ENCODE measurements at places on chromosomes 2 and 18.

- no peak for DNase-seq
Observed at GRCh38 chr18:51522821-51523220, 325.3 kb upstream of the MEX3C start.

DNA sequence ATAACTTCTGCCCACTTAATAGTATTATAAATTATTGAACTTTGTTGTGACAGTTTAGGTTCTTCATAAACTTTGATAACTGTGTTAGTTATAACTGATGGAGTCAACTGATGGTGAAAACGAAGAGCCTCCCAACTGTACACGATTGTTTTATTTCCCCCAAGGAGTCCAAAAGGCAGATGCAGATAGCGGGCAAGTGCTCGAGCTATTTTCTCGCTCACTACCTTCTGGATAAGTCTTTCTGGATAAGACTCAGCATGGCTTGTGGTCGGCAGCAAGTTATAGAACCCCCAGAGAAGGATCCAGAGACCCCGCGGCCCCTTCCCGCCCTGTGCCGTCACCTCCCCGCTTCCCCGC, 517 bp downstream of the GCFC2 start:
- DNase-seq, result no peak

GRCh38 chr2:73964223-73964622, 20.5 kb upstream of the TET3 start:
- no peak for DNase-seq

- no peak for DNase-seq
Observed at GRCh38 chr2:196712867-196713266, 73.4 kb downstream of the CCDC150 start.

GRCh38 chr2:99571954-99572353, 82.1 kb upstream of the REV1 start:
- no peak for DNase-seq

Measured in ELF-1 (cell line).